Anterior cingulate cortex (tissue), 58 donors: ENCODE measurements at places on chromosomes 7 and 10.

- no peak for DNase-seq
Measured at GRCh38 chr10:11825796-11826414, 2.7 kb downstream of the PROSER2 start.

GRCh38 chr10:87864496-87865059 is 1.2 kb downstream of the PTEN start:
- no peak for DNase-seq

DNA sequence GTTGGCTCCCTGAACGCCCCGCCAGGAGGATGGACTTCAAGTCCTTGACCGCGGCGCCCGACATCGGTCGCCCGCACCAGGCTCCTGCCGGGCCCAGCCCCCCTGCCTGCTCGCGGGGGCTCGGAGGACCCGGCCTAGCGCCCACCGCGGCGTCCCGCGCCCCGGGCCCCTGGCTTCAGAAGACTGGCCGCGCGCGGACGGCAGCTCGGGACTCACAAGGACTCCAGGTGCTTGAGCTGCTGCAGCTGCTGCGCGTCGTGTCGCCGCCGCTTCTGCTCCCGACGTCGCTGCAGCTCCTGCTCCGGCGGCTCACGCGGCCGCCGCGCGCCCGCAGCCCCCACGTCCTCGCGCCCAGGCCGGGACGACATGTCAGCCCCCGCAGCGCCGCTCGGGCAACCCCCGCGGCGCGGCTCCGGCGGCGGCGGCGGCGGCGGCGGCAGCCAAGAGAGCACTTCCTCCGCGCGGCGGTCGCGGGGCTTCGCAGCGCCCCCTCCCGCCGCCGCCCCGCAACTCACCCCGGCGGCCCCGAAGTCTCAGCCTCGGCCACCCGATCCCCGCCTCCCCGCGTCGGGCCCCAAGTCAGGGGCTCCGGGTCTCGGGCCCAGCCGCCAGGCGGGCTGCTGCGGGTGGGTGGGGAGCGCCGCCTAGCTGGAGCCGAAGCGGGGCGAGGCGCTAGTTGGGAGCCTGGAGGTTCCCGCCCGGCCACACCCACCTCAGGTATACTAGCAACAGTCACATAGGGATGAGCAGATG is at the start of gene RP9:
TSS of gene RP9 (minus strand) at position 400 of the 753 bp plus-strand sequence. CDS start at position 368, 32 bp downstream.
- DNase-seq = peak; percentile 20

- DNase-seq = no peak
Measured at GRCh38 chr7:2924866-2925840, 81.0 kb upstream of the GNA12 start.

- no peak for DNase-seq
Measured at GRCh38 chr10:26507441-26507840, 69.3 kb downstream of the APBB1IP start.

DNA sequence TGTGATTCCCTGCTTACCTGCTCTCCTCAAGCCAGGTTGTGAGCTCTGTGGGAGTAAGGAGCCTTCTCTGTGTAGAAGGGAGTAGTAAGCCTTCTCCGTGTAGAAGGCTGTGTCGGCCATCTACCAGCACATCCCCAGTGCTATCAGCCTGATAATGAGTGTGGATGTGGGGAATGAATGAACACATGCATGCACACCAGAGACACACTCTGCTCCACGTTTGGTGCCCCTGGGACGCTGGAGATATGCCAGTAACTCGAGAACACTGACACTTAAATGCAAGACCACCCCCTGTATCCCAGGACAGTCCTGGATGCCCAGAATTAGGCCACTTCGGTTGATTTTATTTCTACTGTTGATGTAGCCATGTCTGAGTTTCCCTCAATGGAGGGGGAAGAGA is 21.1 kb upstream of the GPR26 start:
- DNase-seq = no peak

DNA sequence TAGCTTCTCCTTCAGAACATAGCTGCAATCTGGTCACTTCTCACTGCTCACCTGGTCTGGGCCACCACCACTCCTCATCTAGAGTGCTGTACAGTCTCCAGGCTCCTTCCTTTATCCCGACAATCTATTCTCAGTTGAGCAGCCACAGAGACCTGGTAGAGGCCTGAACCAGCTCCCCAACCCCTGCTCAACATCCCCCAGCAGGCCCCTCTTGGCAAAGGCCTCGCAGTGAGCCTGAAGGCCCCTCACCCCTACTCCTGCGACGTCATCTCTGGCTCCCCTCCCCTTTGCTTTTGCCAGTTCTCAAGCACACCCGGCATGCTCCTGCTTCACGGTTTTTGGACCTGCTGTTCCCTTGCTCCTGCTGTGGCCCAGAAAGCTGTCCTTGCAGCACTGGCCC is 113.9 kb downstream of the ARHGAP22 start:
- no peak for DNase-seq

- DNase-seq = no peak
Measured at GRCh38 chr10:110636932-110637557, 7.1 kb upstream of the RBM20 start.

DNA sequence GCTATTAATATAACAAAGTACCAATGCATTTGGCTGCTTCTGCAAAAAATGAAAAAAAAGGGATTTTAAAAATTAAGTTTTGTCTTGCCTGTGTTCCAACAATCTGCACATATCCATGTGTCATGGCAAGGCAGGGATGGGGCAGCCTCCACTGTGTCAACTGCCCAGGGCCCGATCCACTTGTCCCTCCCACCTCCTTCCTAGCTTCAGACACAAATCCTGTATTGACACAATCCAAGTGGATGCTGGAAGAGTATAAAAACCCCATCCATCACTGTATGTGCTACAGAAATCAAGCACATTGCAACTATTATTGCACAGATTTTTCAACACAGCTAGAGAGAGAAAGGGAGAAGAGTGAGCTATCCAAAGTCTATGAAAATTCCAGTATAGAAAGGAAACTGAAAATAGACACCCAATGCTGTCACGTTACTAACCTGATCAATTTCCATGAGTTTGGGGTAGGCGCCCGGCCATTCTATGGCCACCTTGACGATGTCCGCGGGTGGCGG is 106.4 kb downstream of the ELMO1 start:
- DNase-seq = no peak

DNA sequence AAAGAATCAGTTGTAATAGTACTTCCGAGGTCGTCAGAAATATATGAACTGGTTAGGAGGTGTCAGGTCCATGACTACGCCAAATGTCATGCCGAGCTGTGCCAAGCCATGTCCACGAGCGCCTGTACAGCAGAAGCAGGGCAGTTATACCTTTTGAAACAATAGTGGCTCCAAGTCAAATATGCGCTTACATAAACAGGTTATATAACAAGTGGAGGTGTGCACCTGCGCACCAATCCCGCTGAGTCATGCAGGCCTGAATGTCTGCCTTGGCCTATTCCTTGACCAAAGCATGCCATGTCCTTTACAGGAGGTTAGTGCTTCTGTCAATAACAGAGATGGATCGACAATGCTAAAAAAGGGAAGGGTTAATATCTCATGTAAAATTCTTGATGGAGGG is 21.3 kb upstream of the TRUB1 start:
- no peak for DNase-seq
